ENCODE measurements at places on chromosomes 16 and 17. TPM values are rescaled to one million over a fixed set of nuclear protein-coding genes. Genes with fewer than 3 reads are reported as not detected.

The DYNLRB2 gene
- total RNA-seq = 1.8 TPM

The KRT9 gene
- total RNA-seq = not detected

GRCh38 chr16:30031477-30031918, 427 bp upstream of the TLCD3B start:
- DNase-seq = no peak
- no peaks in the 10 kb centered on the region for H3K36me3 ChIP-seq
- H3K27me3 ChIP-seq = no peaks in the 10 kb centered on the region
- no peaks in the 10 kb centered on the region for H3K4me1 ChIP-seq

The VPS35 gene
- total RNA-seq = 39.3 TPM

Measured in PC-3 (cell line).